Heart left ventricle (tissue), 16 donors: ENCODE measurements at places on chromosomes 5 and 9. TPM values are rescaled to one million over a fixed set of nuclear protein-coding genes. Genes with fewer than 3 reads are reported as not detected.

- H3K27me3 ChIP-seq: peaks cover 69% of the 10 kb centered on the region
- H3K36me3 ChIP-seq: no peaks in the 10 kb centered on the region
- no peak overlapping the region for H3K27ac ChIP-seq
- no peak overlapping the region for H3K4me3 ChIP-seq
- H3K4me1 ChIP-seq: peaks cover 3% of the 10 kb centered on the region
Measured at GRCh38 chr5:1446602-1447343, 1.5 kb upstream of the SLC6A3 start.

- H3K36me3 ChIP-seq: no peaks in the 10 kb centered on the region
- no peak for DNase-seq
- no peak overlapping the region for H3K27ac ChIP-seq
- H3K4me1 ChIP-seq: no peaks in the 10 kb centered on the region
- no peaks in the 10 kb centered on the region for H3K27me3 ChIP-seq
Measured at GRCh38 chr9:116342061-116342460, 188.5 kb downstream of the PAPPA start.

GRCh38 chr9:89274838-89275237, 36.2 kb upstream of the CKS2 start:
- no peaks in the 10 kb centered on the region for H3K4me1 ChIP-seq
- H3K4me3 ChIP-seq: no peak overlapping the region
- H3K27ac ChIP-seq: no peak overlapping the region
- H3K27me3 ChIP-seq: no peaks in the 10 kb centered on the region
- DNase-seq: no peak

DNA sequence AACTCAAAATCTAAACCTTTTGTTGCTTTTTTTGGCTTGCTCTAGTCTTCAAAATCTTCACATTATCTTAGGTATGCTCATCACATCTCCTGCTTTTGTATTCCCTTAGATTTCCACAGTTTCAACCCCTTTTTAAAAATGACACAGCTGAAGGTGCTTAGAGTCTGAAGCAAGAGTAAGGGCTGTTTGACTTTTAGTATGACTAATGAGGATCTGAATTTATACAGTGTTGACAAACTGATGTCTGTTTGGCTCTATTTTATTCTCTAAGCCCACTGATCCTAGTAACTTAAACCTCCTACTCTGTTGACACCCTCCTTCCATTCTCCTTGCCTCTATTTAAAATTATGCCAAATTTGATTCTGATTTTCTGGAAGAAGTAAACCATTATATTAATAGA, 200.1 kb downstream of the MCTP1 start:
- H3K4me1 ChIP-seq: no peaks in the 10 kb centered on the region
- DNase-seq: no peak
- H3K27me3 ChIP-seq: no peaks in the 10 kb centered on the region
- H3K4me3 ChIP-seq: no peak overlapping the region
- H3K27ac ChIP-seq: no peak overlapping the region

- DNase-seq: no peak
- no peaks in the 10 kb centered on the region for H3K36me3 ChIP-seq
- H3K27me3 ChIP-seq: no peaks in the 10 kb centered on the region
Measured at GRCh38 chr9:91033797-91034196, 232.2 kb downstream of the SYK start.

GRCh38 chr9:4997631-4998030, 12.6 kb downstream of the JAK2 start:
- DNase-seq: no peak
- no peaks in the 10 kb centered on the region for H3K27me3 ChIP-seq
- H3K27ac ChIP-seq: no peak overlapping the region
- H3K36me3 ChIP-seq: peaks cover 11% of the 10 kb centered on the region

DNA sequence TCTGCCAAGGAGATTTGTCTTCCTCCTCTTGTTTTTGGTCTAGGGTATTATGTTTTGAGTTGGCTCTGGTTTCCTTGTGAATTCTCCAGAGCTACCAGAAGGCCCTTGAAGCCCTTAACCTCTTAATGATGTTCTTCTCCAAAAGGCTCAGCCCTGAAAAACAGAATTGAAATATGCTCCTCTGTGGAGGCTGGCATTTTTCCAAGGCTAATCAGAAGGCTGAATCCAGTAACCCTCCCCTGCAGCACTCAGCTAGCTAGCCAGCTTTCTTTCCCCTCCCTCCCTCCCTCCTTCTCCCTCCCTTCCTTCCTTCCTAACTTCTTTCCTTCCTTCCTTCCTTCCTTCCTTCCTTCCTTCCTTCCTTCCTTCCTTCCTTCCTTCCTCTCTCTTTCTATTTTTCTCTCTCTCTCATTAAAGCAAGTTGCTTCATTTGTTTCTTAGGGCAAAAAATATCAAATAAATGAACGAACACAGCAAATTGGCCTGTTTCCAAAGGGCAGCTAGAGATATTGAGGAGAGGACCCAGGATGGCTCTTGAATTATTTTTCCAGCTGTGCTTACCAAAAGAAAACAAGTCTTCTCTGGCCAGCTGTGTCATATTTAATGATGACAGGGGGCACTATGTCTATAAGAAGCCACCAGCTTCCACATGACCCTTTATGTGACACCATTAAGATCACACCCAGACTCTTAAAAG, 38.7 kb downstream of the JAKMIP2 start:
- no peaks in the 10 kb centered on the region for H3K4me1 ChIP-seq
- no peaks in the 10 kb centered on the region for H3K27me3 ChIP-seq
- H3K27ac ChIP-seq: no peak overlapping the region
- H3K36me3 ChIP-seq: no peaks in the 10 kb centered on the region
- H3K4me3 ChIP-seq: no peak overlapping the region

DNA sequence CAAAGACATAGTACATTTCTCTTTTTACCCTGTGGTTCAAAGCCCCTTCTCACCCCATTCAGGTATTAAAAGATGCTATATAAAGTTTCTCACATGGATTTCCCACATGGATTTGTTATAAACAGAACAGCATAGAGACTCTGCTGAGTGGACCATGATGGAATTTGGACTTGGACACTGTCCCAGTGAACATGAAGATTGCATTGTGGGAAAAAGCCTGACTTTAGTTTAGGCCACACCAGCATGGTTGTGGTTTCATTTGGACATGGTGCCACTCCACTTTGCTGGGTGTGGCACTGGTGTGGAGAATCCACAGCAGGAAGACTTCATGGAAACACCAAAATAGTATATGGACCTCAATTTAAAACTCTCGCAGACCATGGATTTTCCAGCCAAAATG, 124.6 kb downstream of the ARHGAP26 start:
- peaks cover 17% of the 10 kb centered on the region for H3K4me1 ChIP-seq
- H3K27ac ChIP-seq: no peak overlapping the region
- no peaks in the 10 kb centered on the region for H3K36me3 ChIP-seq
- DNase-seq: no peak
- no peaks in the 10 kb centered on the region for H3K27me3 ChIP-seq

DNA sequence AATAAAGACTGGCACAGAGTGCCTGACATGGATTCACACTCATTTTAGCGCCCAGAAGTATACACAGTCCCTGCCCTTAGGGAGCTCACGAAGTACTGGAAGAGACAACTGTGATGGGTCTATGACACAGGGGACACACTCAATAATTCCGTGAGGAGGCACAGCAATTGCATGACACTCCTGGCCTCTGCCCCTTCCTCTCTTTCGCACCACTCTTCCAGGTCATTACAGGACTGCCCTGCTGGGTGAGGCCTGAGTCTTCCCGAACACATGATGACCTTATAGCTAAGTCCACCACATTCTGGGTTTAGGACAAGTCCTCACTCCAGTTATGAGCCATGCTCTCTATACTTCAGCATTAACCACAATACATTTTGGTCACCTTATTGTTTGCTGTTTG, 134.7 kb downstream of the GNA14 start:
- peak overlapping the region; percentile 23 for H3K27ac ChIP-seq
- peaks cover 19% of the 10 kb centered on the region for H3K4me1 ChIP-seq
- no peak overlapping the region for H3K4me3 ChIP-seq
- no peaks in the 10 kb centered on the region for H3K27me3 ChIP-seq
- no peak for DNase-seq

The DBH gene
- not detected for polyA plus RNA-seq
